ENCODE measurements at places on chromosomes 1 and 21.
A peak's percentile ranks its signal among the peaks of the same experiment; 100 is the strongest.

DNA sequence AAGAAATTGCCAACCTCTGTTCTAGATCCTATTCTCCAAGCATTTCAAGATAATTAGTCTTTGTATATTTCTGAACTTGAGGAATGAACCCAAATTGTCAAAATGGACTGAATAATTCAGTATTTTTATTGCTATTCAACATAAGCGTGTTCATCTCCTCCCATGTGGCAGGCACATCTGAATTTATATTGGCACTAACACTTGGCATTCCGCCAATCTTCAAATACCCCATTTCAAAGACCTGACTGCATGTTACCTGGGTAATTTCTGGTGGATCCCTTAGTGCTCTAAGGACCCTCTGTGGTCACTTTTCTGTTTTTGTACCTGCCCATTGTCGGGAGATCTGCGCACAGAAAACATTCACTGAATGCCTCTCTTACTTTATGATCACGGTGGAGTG is 66.6 kb downstream of the BACE2 start:
- no peak for DNase-seq
- no peaks in the 10 kb centered on the region for H3K27me3 ChIP-seq
- H3K27ac ChIP-seq: no peak overlapping the region
- H3K36me3 ChIP-seq: no peaks in the 10 kb centered on the region
- no peak overlapping the region for H3K4me3 ChIP-seq
- H3K4me1 ChIP-seq: no peaks in the 10 kb centered on the region

DNA sequence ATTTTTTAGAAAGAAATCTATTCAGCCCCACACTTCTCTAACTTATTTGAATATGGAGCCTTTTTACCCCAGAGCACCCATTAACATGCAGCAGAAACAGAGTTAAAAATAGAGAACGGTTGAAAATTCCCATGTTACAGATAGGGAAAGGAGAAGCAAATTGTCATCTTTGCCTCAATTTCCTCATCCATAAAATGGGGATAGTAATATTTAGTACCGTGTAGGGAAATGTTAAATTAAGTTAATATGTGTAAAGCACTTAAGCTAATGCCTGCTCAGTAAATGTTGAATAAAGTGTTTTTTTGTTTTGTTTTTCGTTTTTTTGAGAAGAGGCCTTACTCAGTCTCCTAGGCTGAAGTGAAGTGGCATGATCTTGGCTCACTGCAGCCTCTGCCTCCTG is 50.3 kb downstream of the NAV1 start:
- H3K27me3 ChIP-seq: no peaks in the 10 kb centered on the region
- no peaks in the 10 kb centered on the region for H3K36me3 ChIP-seq
- peaks cover 10% of the 10 kb centered on the region for H3K4me1 ChIP-seq
- no peak overlapping the region for H3K27ac ChIP-seq
- no peak overlapping the region for H3K4me3 ChIP-seq

DNA sequence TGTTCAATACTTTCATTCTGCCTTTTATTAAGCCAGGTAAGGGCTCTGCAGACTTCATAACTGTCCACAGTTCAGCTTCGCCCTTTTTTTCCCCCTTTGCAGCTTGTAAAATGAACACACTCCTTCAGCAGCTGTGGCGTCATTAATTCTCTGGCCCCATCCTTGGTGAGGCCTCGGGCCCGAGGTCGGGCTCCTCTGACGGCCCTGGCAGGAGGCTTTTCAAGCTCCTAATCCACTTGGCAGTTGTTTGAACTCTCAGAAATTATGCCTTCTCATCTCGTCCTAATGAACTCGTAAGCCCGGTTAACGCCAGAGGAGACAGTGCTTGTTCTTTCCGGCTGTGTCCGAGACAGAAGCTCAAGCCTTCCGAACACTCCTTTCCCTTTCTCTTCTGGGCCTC is 18.1 kb upstream of the EPHA8 start:
- H3K27me3 ChIP-seq: no peaks in the 10 kb centered on the region
- no peak overlapping the region for H3K27ac ChIP-seq
- no peaks in the 10 kb centered on the region for H3K36me3 ChIP-seq
- H3K4me1 ChIP-seq: no peaks in the 10 kb centered on the region
- DNase-seq: no peak

- no peak overlapping the region for H3K4me3 ChIP-seq
- DNase-seq: no peak
- no peaks in the 10 kb centered on the region for H3K4me1 ChIP-seq
- H3K27ac ChIP-seq: peak overlapping the region; percentile 84
- H3K27me3 ChIP-seq: no peaks in the 10 kb centered on the region
Measured at GRCh38 chr1:17544776-17545350, 5.4 kb downstream of the ARHGEF10L start.

- peaks cover 6% of the 10 kb centered on the region for H3K27me3 ChIP-seq
- peak; percentile 41 for DNase-seq
- peaks cover 5% of the 10 kb centered on the region for H3K4me1 ChIP-seq
Measured at GRCh38 chr1:40316595-40317393, at the start of gene COL9A2. Gene COL9A2, minus strand, starts transcription at chr1:40317286. Its CDS starts 89 bp downstream, at chr1:40317197.

- no peak overlapping the region for H3K4me3 ChIP-seq
- no peak overlapping the region for H3K27ac ChIP-seq
- H3K4me1 ChIP-seq: peaks cover 4% of the 10 kb centered on the region
- no peak for DNase-seq
- no peaks in the 10 kb centered on the region for H3K27me3 ChIP-seq
Measured at GRCh38 chr1:183276386-183277080, 90.5 kb downstream of the LAMC2 start.

DNA sequence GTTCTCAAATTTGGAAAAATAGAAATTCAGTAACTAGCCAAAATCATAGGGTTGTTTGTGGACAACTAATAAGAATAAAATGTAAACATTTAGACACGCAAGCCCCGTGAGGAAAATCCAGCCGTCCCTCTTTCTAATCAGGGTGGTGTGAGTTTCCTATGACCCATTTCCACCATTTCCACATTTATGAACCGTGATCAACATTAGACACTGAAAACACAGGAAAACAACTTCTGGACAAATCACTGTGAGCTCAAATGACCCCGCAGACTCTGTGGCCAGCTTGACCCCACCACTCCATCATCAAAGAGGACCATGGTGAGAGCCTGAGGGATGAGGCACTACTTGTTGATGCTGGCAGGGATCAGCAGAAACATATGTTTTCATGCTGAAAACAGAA is 101.0 kb downstream of the SIM2 start:
- no peaks in the 10 kb centered on the region for H3K36me3 ChIP-seq
- no peak overlapping the region for H3K27ac ChIP-seq
- H3K27me3 ChIP-seq: no peaks in the 10 kb centered on the region
- no peaks in the 10 kb centered on the region for H3K4me1 ChIP-seq

GRCh38 chr1:190373705-190374336 is 103.8 kb downstream of the BRINP3 start:
- no peaks in the 10 kb centered on the region for H3K27me3 ChIP-seq
- no peak for DNase-seq
- H3K27ac ChIP-seq: no peak overlapping the region
- no peak overlapping the region for H3K4me3 ChIP-seq

DNA sequence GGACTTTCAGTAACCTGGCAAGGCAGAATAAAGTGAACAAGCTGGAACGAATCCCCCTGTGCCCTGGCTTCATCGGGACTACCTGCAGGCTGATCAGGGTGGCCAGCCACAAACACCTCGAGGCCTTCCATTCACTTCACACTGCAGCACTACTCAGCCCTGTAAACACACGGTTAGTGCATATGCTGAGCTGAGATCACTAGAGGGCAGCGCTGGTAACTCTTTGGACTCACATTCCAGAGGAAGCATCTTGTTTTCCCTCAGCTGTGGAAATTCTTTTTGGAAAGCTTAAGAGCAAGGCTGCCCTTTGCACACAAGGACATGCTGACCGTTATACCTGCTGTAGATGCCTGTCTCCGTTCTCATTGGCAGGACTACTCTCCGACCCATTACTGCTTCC is 32.1 kb downstream of the PCSK9 start:
- H3K36me3 ChIP-seq: peaks cover 4% of the 10 kb centered on the region
- peaks cover 9% of the 10 kb centered on the region for H3K4me1 ChIP-seq
- no peak overlapping the region for H3K4me3 ChIP-seq
- no peak for DNase-seq

DNA sequence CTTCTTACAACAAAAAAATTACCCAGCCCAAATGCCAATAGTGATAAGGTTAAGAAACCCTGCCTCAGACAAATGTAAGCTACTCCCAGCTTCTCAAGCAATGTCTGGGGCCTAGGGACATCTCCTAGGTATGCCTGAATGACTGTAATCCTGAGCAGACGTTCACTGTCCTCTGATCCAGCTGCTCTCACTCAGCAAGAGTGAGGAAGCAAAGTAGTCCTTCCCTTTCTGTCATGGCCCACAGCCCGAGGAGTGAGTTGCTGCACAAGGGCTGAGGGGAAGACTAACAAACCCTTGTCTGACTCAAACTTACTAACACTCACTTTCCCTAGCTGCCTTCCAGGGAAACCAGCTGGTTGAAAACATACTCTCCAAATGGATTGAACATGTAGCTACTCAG is 124.9 kb upstream of the TNFSF4 start:
- no peak overlapping the region for H3K4me3 ChIP-seq
- DNase-seq: no peak
- no peaks in the 10 kb centered on the region for H3K27me3 ChIP-seq
- peaks cover 4% of the 10 kb centered on the region for H3K4me1 ChIP-seq

DNA sequence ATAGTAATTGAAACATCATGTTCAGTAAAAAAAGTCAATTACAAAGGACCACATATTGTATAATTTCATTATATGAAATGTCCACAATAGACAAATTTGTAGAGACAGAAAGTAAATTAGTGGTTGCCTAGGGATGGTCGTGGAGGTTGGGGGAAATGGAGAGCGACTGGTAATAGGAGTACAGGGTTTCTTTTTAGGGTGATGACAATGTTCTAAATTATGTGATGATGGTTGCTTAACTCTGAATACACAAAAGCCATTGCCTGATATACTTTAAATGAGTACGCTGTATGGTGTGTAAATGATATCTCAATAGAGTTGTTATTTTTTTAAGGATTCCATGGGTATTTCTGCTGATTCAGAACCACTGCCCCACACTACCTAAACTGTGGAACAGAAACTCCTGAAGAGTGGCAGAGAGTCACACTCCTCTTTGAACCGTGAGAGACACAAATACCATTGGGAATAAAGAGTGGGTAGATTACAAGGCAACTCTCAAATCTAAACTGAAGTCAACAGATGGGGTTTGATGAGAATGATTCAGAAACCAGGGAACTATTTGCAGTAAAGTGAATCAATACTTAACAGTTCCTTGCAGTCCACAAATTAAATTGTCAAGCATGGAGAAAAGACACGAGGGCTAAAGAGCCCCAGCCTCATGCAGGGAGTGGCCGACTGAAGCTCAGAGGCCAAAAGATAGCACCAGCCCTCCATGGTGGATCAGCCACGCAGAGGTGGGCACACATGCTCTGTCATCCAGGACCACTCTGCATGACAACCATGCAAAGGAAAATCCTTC is 118.0 kb downstream of the CAPN8 start:
- H3K4me3 ChIP-seq: no peak overlapping the region
- DNase-seq: no peak
- no peaks in the 10 kb centered on the region for H3K36me3 ChIP-seq
- no peak overlapping the region for H3K27ac ChIP-seq
- no peaks in the 10 kb centered on the region for H3K27me3 ChIP-seq

- peak overlapping the region; percentile 29 for H3K27ac ChIP-seq
- no peaks in the 10 kb centered on the region for H3K27me3 ChIP-seq
- no peak for DNase-seq
- no peaks in the 10 kb centered on the region for H3K4me1 ChIP-seq
- H3K4me3 ChIP-seq: no peak overlapping the region
- no peaks in the 10 kb centered on the region for H3K36me3 ChIP-seq
Measured at GRCh38 chr1:40392221-40392620, 18.7 kb downstream of the SMAP2 start.

GRCh38 chr1:173823781-173824314 is 625 bp upstream of the DARS2 start:
- H3K27ac ChIP-seq: peak overlapping the region; percentile 96
- H3K27me3 ChIP-seq: no peaks in the 10 kb centered on the region
- H3K36me3 ChIP-seq: no peaks in the 10 kb centered on the region
- DNase-seq: no peak
- peak overlapping the region; percentile 90 for H3K4me3 ChIP-seq

DNA sequence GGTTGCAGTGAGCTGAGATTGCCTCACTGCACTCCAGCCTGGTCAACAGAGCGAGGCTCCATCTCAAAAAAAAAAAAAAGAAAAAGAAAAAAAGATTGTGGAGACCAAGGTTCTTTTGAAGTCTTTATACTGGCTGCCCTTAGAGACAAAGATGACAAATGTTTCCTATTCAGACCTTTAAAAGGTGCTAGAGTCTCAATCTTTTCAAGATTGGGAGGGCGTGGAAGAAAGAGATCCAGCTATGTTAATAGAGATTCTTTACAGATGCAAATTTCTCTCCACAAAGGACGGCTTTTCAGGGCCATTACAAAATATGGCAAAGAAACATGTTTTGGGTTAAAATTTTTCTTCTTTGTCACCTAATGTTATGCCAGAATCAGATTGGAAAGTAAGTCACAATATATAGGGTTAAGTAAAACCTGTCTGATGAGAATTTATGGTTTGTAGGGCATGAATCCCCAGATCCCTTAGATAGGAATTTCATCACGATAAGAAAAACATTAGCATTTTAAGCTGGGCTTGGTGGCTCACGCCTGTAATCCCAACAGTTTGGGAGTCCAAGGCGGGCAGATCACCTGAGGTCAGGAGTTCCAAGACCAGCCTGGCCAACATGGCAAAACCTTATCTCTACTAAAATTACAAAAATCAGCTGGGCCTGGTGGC is 13.0 kb upstream of the MORC3 start:
- H3K36me3 ChIP-seq: no peaks in the 10 kb centered on the region
- H3K27ac ChIP-seq: no peak overlapping the region
- no peak for DNase-seq
- no peak overlapping the region for H3K4me3 ChIP-seq
- no peaks in the 10 kb centered on the region for H3K27me3 ChIP-seq

DNA sequence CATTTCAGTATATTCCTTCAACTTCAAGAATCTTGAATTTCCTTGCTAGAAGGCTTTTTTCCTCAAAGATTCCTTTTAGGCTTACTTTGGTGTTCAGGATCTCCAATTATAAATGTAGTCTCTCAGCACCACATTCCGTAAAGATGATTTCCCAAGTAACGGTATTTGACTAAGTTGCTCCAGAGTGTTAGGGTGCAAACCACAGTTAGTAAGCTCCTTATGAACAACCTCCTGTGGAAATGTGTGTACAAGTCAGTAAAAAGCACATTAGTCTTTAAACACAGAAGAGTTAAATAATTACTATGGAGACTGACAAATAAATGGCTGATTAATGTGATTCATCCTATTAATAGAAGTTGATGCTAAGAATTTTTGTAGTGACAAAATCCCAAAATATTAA is 10.3 kb downstream of the DONSON start:
- H3K27me3 ChIP-seq: no peaks in the 10 kb centered on the region
- H3K27ac ChIP-seq: no peak overlapping the region
- no peaks in the 10 kb centered on the region for H3K36me3 ChIP-seq
- H3K4me3 ChIP-seq: no peak overlapping the region

DNA sequence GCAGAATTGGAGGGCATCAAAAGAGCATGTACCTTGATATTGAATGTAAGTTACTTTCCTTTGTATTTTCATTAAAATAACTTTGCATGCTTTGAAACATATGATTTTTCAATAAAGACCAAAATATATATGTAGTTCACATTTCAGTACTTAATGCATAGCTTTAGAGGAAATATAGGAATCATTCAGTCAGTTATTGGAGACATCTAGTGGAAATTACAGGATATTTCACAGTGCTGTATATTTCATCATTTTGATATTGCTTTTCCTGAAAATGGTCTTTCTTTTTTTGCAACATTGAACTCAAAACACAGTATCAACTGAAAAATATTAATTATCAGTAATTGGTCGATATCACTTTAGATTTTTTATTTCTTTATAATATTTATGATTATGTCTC is 375.8 kb downstream of the NCAM2 start:
- no peak overlapping the region for H3K4me3 ChIP-seq
- H3K4me1 ChIP-seq: no peaks in the 10 kb centered on the region
- H3K36me3 ChIP-seq: no peaks in the 10 kb centered on the region
- no peak overlapping the region for H3K27ac ChIP-seq
- DNase-seq: no peak
